A673 (cell line): ENCODE measurements at places on chromosomes 6 and 20.

GRCh38 chr6:151172751-151173150, 67.0 kb upstream of the AKAP12 start:
- DNase-seq, result no peak

DNA sequence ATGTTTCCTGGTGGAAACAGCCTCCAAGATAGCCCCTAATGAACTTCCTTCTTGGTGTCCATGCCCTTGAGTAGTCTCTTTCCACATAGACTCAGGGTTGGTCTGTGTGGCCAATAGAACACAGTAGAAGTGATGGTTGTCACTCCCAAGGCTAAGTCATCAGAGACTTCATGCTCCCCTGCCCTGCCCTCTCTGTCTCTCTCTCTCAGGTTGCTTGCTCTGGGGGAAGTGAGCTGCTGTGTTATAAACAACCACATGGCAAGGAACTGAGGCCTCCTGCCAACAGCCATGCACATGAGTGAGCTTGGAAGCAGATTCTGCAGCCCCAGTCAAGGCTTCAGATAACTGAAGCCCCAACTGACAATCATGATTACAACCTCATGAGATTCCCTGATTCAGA, 85.3 kb upstream of the SLC22A16 start:
- no peak for DNase-seq

GRCh38 chr6:40551966-40552505, 35.1 kb downstream of the LRFN2 start:
- no peak for DNase-seq

GRCh38 chr20:49132995-49133478, 55.1 kb downstream of the STAU1 start:
- peak; percentile 84 for DNase-seq

GRCh38 chr6:157181649-157182048, 141.7 kb downstream of the TMEM242 start:
- no peak for DNase-seq

- no peak for DNase-seq
These were observed 160.6 kb downstream of the GRM4 start for GRCh38 chr6:33985313-33985751.

- DNase-seq, result peak; percentile 75
These were observed at the start of gene PLEKHG1 for GRCh38 chr6:150599199-150600009. Gene PLEKHG1, plus strand, starts transcription at chr6:150599885. Its CDS starts 133,797 bp downstream, at chr6:150733682.

- DNase-seq, result no peak
These were observed 2.4 kb downstream of the LRRN4 start for GRCh38 chr20:6051505-6051904.

GRCh38 chr6:83192456-83192855, 609 bp downstream of the PGM3 start:
- DNase-seq, result no peak

- DNase-seq, result no peak
These were observed 62.0 kb downstream of the ZFP64 start for GRCh38 chr20:52129611-52130010.

GRCh38 chr20:8428988-8429387, 296.9 kb downstream of the PLCB1 start:
- DNase-seq, result no peak
